ENCODE measurements at places on chromosomes 2 and 18.

DNA sequence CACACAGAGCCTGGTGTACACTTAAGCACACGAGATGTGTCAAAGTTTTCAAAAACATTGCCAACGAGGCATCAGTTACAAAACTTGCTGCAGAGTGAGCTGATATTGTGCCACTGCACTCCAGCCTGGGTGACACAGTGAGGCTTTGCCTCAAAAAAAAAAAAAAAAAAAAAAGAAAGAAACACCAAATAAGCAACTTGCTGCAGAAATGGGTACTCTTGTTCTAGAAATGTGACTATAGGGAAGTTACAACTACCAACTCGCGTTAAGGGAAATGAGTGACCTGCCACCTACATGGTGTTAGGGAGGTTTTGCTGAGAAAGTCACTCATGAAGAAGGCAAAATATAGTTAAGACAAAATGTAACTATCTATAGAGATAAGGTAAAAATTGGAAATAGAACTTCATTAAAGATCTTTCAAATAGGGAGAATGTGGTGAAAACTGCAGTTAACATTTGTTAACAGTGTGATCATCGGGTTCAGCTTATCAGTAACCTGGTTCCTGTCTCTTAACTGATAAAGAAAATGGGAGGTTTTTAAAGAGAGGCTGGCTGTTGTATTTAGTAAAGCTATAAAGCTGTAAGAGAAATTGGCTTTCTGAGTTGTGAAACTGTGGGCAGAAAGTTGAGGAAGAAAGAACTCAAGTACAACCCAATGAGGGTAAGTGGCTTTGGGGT is at the start of gene IL1RL1:
IL1RL1 (plus strand) TSS at position 600 of the 677 bp plus-strand sequence. CDS start 26,702 bp downstream, outside the sequence.
- DNase-seq = no peak

- DNase-seq = no peak
Observed at GRCh38 chr2:138782383-138782782, 2.2 kb upstream of the NXPH2 start.

GRCh38 chr2:74119339-74119738 is 28.4 kb downstream of the BOLA3 start:
- DNase-seq = no peak

- DNase-seq = no peak
Observed at GRCh38 chr18:32761231-32761630, 11.6 kb downstream of the KLHL14 start.

Measured in activated CD4-positive, alpha-beta T cell treated with anti-CD3 and anti-CD28 coated beads for 4 hours (primary cell).